Fibroblast of skin of left quadriceps (primary cell): ENCODE measurements at places on chromosomes 3 and 15.

GRCh38 chr3:169748670-169749069 is 16.2 kb downstream of the TERC start:
- no peak for DNase-seq

DNA sequence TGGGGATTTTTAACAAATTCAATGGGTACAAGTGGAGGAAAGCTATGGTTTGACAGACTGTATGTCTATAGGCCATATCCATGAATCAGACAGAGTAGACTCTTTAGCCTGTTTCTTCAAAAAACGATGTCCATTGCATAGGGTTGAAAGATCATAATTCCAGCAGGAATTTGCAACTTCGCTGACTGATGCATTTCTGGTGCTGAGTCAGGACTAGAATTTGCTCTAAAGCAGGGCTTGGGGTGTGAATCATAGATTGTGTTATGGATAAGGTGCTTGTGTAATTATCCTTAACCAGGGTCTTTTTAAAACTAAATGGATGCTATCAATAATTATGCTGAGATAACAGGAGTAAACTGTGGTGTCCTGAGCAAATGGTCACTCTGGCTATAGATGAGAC is 200.4 kb upstream of the TBC1D5 start:
- no peak for DNase-seq

DNA sequence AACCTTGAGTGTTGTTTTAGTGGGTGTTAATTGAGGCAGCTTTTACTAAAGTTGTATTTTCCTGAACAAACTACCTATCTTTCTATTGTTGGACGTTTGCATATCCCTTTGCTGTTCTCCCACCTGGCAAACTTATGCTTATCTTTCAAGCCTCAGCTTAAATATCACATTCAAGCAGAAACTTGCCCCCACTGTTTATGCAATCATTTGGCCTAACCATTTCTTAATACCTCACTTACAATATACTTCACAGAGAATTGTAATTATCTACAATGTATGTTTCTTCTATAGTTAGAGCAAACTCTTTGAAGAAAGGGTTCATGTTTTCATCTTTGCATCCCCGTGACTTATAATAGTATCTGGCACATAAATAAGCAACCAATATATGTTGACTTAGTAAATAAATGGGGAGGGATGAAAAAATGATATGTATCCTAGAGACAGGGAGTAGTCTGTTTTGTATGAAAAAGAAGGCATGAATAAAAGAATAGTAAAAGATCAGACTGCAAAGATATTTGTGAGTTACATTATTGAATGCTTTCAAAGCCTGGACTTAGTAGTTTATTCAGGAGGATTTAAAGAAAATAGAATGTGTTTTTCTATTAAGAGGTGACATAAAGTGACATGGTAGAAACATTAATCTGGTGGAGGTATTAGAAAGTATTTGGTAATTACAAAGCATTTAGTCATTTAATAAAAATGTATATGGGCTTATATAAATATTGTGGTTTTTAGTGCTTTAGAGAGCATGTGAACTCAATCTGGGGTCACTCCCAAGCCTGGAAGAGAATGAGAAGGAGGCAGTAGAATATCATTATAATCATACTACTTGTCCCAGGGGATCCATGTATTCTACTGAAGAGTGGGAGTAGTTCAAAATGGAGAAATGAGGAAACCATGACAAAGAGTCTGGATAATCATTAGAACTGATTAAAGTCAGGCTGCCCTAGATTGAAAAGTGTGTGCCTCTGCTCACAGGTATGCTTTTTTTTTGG is 60.0 kb upstream of the DCBLD2 start:
- peak; percentile 92 for DNase-seq

DNA sequence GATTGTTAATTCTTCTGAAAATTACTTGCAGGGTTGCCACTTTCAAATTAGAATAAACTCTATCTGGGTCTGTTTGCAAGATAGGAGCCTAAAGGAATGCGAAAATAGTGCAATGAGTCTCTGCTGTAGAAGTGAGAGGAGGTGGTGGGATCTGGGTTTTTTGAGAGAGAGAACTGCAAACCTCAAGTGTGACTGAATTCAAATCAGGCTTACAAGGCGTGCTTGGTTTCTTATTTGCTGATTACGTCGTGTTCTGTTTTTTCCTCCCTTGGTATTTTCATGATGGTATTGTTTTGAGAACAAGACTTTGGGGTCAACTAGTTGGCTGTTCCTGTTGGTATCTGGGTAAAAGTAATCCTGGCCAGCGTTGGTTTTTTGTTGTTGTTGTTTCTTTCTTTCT is 490.9 kb upstream of the CFAP20DC start:
- DNase-seq: no peak

- no peak for DNase-seq
Observed at GRCh38 chr15:57665939-57666338, 40.6 kb upstream of the POLR2M start.
